Testis (tissue), 5 donors: ENCODE measurements at places on chromosomes 11 and 22.

- no peak for DNase-seq
Measured at GRCh38 chr11:96062134-96062533, 138.2 kb upstream of the MTMR2 start.

DNA sequence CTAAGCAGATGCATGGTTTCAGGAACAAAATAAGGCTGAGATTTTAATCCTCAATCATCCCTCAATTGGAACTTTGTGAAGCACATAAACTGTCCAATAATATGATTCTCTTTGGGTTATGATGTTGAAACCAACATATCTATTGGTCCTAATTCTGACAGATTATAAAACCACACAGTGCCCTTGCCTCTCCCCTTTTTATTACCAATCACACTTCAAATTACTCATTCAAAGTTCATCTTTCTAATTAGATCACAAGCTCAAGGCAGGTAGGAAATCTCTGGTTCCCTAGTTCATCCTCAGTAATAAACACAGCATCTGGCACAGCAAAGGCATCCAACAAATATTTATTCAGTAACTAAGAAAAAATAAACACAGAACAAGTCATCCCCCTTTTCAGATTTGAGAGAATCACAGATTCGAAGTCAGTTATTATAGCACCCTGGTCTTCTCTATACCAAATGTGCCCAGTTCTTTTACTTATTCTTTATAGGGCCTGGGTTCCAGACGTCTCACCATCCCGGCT, 611.6 kb downstream of the INSC start:
- DNase-seq: no peak

- no peak for DNase-seq
Measured at GRCh38 chr11:58525037-58525614, 17.2 kb upstream of the OR5B21 start.

GRCh38 chr11:47035108-47035507, 98.5 kb downstream of the CSTPP1 start:
- no peak for DNase-seq

- DNase-seq: no peak
Measured at GRCh38 chr11:73969091-73969490, 13.6 kb downstream of the UCP2 start.

- DNase-seq: no peak
Measured at GRCh38 chr11:78380615-78381051, 37.0 kb downstream of the GAB2 start.

DNA sequence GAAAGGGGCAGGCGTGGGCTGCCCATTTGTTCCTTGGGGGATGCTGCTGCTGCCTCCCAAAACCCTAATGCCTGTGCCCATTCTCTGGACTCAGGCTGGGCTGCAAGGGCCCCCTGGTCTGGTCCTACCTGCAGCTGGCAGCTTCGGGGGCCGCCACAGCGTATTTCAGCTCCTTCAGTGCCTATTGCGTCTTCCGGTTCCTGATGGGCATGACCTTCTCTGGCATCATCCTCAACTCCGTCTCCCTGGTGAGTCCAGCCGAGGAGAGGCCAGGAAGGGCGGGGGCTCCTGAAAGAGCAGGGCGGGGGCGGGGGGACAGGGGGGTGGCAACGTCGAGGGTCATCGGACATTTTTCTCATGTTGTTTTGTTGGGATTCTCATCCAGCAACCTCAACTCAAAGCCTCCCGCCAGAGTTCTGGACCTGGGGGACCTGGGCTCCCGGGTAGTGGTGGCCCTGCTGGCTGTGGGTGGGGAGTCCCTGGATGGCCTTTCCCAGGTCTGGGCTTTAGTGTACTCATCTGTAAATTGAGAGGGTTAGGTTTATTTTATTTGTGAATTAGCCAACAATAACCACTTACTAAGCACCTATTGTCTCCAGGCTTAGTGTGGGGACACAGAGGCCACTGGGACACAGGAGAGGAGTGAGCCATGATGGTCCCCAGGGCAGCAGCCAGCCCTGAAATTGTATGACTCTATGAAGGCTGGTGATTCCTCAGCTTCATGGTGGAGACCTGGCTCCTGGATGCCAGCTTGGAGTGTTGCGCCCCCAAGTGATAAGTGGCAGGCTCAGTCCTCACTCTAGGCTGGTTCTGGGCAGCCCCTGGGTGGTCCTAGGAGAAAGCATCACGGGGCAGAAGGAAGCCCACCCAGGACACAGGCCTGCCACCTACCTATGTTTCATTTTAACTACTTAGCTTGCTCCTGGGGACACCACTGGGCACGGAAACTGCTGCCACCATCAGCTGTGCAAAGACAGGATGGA, 36.0 kb downstream of the CAPN1 start:
- no peak for DNase-seq

GRCh38 chr11:100830978-100831732, 144.1 kb downstream of the ARHGAP42 start:
- peak; percentile 26 for DNase-seq

- no peak for DNase-seq
Measured at GRCh38 chr22:50082197-50082715, 3.0 kb downstream of the MLC1 start.

DNA sequence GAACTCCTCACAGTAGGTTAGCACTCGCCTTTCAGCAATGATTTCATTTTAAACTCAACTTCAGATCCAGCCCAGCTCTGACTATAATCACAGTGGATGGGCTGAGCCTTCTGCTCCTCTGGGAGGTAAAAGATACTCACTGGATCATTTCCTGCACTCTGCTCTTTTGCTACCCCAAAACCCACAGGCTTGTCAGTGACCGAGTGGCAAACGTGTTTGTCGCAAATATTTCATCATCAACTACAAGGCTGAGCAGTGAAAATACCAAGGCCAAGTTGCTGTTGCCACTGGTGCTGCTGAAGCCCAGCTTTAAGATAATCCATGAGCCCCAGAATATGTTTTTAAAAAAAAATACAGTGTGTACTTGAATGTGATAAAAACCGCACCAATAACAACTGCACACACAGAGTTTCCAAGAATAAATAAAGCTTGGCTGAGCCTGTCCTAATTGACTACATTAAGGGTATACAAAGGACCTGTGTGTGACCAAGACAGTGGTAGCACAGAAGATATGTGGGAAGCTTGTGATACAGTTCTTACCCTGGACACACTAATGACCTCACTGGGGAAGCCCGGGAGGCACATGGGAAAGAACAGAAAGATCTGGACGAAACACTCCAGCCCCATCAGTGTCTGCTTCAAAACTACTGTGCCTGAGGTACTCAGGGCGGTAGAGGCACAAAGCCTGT, 41.3 kb downstream of the ABTB2 start:
- DNase-seq: peak; percentile 42

- DNase-seq: no peak
Measured at GRCh38 chr22:23673050-23673620, 17.7 kb upstream of the RGL4 start.

DNA sequence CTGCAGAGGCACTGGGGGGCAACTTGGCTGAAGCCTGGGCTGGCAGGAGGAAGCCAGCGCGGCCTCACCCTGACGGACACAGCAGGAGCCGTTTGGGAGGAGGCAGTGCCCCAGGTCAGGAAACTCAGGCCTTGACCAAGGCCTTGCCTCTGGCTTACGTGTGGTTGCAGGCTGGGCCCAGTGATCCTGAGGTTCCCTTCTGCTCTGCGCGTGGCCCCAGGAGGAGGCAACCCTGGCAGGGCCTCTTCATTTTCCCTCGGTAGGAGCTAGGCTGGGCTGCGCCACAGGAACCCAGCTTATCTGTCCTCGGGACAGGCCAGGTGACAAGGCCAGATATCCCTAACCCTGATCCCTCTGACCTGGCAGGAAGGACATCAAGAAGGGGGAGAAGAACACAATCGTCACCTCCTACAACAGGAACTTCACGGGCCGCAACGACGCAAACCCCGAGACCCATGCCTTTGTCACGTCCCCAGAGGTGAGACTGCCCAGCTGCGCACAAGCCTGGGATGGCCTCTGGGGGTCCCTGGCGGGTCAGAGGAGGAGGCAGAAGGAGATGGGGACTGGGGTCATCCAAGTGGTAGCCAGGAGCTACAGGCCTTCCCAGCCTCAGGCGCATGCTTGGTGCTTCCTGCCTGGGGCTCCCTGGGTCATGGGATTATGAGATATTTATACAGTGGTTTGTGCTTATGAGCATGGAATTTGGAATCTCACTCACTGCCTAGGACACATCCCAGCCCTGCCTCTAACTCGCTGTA, 20.6 kb downstream of the POLR3H start:
- DNase-seq: no peak

GRCh38 chr11:121214861-121215260, 77.7 kb upstream of the SC5D start:
- DNase-seq: no peak

DNA sequence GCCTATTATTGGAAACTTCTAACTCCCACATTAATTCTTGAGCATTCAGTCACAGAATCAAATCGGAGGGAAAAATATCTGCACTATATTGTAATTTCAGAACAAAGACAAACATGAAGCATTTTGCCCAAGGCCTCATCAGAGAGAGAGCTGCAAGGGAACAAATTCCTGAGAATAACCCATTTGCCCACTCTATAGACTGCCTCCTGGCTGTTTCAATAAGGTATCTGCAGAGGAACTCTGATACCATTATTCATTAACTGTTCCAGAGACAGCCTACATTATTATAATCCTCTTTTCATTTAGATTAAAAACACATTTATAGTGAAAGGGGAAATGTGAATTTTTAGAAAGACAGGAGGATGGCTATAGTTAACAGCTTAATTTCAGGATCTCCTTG, 663.9 kb downstream of the DLG2 start:
- DNase-seq: no peak

- DNase-seq: no peak
Measured at GRCh38 chr11:70314730-70315129, 44.2 kb downstream of the PPFIA1 start.

DNA sequence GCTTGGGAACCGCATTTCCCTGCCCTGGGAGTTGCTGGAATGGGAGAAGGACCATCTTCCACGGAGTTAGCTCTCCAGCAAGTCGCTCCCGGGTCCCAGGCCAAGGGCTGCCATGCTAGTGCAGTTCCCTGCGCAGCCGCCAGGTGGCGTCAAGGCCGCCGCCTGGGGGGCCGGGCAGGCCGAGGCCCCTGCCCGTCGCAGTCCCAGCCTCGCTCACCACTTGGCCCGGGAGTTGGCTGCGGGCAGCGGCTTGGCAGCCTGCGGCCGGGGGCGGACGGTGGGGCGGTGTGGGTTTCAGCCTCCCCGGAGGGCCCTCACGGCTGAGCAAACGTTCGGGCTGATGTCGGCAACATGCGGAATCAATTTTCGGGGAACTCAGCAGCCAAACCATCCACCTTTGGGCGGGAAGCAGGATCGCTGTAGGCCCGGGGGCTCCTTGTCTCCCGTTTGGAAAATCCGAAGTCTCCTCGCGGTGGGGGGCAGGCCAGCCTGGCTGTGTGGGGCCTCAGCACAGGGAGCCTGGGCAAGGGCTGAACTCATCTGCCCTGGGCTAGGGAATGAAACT, 415.1 kb downstream of the SOX6 start:
- peak; percentile 62 for DNase-seq

DNA sequence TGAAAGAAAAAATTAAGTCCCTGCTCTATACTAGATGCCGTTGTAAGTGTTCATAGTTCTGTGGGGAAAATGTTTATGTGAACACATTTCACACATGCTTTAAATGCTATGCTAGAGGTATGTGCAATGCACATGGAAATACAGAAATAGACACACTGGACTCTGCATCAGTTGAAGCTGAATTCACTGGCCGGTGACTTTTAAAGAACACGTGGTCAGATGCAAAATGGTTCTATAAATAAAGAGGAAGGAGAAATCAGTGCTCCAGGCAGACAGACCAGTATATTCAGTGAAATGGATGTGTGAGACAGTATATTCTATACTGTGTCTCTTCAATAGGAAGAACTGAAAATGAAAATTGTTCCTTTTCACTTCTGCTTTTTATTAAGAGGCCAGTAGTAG, 29.9 kb downstream of the TRPC6 start:
- no peak for DNase-seq

DNA sequence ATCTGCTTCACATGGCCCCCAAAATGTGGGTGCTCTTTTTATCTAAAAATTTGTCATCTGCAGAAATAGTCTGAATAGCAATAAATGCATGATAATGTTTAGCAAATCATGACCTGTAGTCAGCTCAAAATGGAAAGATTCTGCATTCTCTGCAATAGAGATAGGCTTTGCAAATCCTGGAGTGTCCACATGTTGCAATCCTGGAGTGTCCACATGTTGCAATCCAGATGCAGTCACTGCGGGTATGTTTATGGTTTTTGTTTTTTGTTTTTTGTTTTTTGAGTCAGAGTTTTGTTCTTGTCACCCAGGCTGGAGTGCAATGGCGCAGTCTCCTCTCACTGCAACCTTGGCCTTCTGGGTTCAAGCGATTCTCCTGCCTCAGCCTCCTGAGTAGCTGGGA, 20.2 kb upstream of the LRRC32 start:
- no peak for DNase-seq

GRCh38 chr22:36940676-36941075, 27.2 kb downstream of the CSF2RB start:
- no peak for DNase-seq

DNA sequence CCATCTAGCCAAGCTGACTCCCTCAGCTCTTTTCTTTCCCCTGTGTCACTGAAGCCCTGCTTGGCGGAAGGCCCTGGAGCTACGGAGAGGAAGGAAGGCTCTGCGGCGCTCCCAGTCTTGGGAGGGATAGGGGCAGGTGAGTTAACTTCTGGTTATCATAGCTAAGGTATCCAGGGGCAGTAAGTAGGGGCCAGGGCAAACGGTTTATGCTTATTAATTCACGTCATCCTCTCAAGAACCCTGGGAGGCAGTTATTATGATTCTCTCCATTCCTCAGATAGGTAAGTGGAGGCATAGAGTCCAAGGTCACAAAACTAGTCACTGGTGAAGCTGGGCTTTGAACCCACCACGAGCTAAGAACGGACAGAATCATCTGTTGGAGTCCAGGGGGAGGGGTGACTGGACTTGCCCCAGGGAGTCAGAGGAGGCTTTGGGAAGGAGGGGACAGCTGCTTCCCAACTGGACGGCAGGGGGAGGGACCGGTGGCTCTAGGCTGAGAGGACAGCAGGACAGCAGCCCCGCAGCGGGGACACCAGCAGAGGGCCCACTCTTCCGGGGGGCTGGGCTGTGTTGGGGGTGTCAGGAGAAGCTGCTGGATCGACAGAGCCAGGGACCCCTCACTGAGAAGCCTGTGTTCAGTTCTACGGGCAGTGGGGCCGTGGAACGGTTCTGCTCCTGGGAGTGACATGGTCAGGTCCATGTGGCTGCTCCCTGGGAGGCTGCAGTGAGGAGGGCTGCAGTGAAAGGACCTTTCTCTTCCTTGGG, 3.5 kb downstream of the BAIAP2L2 start:
- no peak for DNase-seq

- DNase-seq: no peak
Measured at GRCh38 chr11:9047964-9048523, 43.4 kb downstream of the SCUBE2 start.
